ENCODE measurements at places on chromosomes 16 and 17.

GRCh38 chr17:48499248-48499647, 31.6 kb downstream of the HOXB1 start:
- DNase-seq, result peak; percentile 31

DNA sequence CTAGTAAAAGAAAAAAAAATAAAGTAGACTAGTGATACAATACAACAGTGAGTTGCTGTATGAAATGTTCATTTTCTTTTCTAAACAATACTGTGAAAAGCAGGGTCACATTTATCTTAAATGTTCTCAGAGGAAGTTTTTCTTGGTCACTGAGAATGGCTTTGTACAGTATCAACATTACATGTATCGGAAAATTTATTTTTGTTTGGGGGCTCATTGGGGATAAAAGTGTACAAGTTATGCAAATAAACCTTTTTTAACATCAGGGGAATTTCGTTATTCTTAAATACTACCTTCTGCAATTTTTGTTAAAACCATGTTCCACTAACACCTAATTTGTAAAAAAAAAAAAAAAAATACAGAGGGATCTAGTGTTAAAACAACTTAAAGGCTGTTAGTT, 8.7 kb upstream of the ZNF594 start:
- DNase-seq, result no peak

DNA sequence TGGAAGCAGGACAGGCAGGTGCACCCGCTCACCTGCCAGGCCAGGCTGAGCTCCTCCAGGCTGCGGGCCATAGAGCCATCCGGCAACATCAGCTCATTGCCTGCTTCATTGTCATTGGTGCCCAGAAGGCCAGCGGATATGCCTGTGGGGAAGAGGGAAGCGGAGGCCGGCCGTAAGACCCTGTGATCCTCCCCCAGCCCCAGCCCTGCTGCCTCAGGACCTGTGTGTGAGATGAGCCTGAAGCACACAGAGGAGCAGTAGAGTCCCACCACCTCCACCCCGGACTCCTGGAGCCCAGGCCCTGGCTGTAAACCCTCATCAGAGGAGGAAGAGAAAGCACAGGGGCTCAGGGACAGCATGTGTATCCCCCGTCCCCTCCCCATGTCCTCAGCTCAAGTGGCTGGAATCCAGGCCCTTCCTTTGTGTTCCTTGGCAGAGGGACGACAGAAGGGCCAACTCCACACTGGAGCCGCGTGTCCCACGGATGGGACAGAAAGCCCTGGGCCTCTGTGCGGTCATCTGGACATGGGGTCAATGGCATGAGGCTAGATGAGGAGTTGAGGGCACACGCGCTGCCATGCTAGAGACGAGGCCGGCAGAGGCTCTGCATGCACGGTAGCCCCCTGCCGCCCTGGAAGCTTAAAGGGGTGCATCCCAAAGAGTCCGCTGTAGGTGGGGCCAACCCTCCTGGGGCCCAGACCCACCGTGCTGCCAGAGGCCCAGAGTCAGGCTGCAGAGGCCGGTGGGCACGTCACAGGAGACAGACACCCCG, 39.1 kb downstream of the RMI2 start:
- DNase-seq, result no peak

GRCh38 chr17:83107656-83108048, 28.2 kb downstream of the METRNL start:
- no peak for DNase-seq

DNA sequence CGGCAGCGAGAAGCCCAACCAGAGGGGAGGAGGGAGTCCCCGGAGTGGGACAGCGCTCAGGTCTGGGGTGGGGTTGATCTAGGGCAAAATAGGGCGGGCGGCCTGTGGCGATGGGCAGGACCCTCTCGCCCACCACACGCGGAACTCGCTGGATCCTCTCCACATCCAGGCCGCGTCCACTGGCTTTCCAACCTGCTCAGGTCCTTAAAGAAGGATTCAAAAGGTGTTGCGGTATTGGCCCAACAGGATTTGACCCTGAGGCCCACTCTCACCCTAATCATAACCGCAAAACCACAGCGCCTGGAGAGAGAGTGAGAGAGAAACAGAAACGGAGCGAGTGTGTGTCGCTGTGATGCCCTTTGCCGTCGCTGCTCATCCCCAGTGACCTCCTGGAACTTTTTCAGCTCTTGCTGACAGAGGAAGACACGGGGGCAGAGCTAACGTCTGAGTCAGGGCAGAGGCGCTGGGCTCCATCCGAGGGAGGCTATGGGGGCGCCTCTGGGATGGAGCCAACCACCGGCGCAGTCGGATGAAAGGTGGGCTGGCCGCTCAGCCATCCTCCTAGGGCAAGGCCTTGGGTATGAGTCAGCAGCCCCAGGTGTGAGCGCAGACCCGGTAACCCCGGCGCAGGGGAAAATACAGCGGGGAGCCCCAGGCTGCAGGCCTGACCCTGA, 16.7 kb upstream of the OR1F1 start:
- DNase-seq, result no peak

DNA sequence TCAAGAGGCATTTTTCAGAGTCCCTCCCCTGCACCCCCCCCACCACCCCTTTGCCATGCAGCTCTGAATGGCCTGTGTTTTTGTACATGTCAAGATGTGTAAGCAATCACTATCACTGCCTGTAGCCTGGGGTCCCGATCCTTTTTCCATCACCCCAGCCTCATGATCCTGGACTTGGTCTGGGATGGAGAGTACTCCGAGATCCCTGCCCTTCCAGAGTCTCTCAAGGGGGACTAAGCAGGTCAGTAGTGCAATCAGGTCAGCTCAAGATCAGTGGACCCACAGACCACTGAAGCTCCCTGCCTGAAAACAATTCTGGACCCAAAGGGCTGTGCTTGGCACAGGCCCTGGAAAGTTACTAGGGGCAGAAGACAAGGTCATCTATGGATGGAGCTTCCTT, 7.5 kb upstream of the GJD3 start:
- DNase-seq, result no peak

- DNase-seq, result peak; percentile 65
Measured at GRCh38 chr16:15843635-15844279, 13.1 kb downstream of the MYH11 start.

- no peak for DNase-seq
Measured at GRCh38 chr17:73305845-73306836, 5.7 kb downstream of the CDC42EP4 start.

GRCh38 chr17:3556916-3557767, 470 bp downstream of the TRPV3 start:
- no peak for DNase-seq

Measured in MG63 (cell line).